ENCODE measurements at places on chromosomes 3 and 15.

DNA sequence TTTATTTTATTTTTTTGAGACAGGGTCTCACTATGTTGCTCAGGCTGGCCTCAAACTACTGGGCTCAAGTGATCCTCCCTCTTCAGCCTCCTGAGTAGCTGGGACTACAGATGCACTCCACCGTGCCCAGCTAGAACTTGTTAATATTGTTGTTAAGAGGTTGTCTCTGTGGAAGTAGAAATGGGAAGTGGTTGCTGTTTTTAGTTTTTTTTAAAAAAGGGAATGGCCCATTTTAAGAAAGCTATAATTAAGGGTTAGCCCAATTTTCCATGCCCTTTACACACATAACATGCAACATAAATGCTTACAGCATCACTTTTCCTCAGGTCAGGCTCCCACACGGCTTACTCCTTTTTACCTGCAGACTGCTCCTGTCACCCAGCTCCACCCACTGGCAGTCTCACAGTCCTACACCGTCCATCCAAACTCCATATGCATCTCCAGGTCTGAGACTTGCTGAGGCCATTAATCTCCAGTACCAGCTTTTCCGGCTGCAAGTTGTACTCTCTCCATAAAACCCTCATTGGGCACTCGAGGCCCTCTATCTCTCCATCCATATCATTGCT lies 19.8 kb downstream of the MORC1 start:
- no peak for DNase-seq

GRCh38 chr3:127865941-127866340 lies 43.6 kb upstream of the MGLL start:
- DNase-seq: no peak

DNA sequence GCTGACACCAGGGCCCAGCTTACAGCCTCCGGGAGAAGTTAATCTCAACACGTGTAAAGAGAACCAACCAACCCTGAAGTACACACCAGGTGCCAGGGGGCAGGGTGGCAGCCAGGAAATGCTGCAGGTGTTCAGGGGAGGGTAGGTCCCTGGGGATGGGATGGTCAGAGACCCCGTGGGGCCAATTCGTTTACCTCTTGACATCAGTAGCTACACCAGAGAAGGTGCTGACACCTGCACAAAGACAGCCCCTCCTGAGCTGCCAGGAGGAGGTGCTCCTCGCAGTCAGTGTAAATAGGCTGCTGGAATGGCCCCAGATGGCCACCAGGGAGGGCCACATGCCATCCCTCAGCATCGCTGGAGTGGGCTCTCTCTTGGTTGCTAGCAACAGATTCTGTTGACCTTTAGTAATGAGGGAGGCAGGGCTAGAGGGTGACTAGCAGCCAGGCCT lies 52.8 kb downstream of the CORO2B start:
- DNase-seq: no peak

DNA sequence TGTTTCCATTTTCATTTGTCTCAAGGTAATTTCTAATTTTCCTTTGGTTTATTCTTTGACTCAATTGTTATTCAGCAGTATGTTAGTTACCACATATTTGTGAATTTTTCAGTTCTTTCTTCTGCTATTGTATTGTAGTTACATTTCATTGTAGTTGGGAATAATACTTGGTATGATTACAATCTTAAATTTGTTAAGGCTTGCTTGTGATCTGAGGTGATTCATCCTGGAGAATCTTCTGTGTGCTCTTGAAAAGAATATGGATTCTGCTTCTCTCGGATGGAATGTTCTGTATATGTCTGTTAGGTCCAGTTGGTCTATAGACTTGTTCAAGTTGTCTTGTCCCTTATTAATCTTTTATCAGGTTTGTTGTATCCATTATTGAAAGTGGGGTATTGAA lies 63.4 kb upstream of the VEPH1 start:
- no peak for DNase-seq

DNA sequence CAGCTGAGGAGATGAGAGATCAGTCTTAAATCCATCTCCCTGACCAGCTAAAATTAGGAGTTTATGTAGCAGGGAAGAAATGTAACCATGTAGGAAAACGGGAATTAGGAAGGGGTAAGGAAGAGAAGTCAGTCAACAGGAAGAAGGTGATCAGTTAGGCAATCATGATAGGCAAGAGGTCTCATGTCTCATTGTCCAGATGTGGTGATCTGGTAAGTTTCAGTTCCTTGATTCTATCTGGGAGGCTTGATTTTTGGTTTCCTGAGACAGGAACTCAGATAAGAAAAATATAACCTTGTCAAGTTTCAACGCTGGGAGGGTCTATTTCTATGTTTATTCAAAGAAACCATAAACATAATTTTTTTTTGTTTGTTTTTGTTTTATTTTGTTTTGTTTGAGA lies 40.3 kb upstream of the TBC1D5 start:
- no peak for DNase-seq

DNA sequence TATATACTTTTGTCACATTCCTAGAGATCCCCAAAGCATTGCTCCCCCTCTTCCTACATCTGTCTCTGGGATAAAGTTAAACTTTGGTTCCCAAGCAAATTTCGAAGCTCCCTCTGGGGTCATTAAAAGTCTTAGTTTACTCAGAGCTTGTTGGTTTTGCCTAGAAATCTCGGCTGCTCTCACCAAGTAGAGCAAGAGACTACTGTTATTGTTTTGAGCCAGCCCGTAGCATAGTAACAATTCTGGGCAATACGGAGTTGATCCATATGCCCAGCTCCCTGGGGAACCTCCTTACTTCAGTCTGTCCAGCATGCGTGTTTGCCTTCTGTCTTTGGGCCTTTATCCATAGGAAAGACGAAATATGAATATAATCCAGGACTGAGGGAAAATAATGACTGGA lies 10.0 kb upstream of the P3H2 start:
- no peak for DNase-seq

DNA sequence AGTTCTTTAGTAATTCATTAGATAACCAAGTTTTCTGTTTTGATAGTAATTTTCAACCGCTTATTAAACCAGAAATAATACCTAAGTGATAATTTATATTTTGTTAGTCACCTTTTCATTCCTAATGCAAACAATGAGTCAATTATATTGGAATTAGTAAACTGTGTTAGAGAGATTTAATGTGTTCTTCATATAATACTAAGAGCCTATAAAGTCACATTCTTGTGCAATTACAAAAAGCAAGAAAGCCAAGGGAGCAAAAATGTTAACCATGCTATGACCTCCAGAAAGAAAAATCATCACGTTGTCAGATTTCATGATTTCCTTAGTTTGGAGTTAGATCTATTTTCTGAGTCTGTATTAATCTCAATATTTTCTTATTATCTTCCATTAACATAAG lies 108.8 kb upstream of the SAMMSON start:
- DNase-seq: no peak

DNA sequence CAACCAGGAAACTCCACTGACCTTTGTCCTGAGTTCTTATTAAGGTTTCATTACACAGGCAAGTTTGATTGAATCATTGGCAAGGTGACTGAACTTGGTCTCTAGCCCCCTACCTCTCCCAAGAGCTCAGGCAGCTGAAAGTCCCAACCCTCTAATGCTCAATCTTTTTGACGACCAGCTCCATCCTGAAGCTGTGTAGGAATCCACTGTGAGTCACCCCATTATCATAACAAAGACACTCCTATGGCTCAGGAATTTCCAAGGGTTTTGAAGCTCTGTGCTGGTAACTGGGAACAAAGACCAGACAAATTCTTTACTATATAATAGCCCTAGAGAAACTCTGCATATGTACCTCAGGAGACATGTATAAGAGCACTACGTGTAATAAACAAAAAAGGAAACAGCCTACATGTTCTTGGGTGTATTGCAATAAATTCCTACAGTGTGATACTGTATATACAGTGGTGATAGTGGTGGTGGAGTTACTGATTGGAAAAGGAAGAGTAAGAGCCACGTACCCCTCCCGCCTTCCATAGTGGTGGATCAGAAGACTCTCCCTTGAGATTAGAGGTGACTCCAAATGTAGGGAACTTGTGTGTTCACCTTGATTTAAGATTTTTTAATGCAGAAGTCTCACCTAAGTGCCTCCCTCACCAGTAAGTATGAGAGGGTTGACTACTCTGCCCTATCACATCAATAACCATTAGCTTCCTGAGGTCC lies 116.6 kb downstream of the ST8SIA2 start:
- DNase-seq: no peak

- no peak for DNase-seq
These were observed 172.6 kb downstream of the FMN1 start for GRCh38 chr15:33021806-33022389.

DNA sequence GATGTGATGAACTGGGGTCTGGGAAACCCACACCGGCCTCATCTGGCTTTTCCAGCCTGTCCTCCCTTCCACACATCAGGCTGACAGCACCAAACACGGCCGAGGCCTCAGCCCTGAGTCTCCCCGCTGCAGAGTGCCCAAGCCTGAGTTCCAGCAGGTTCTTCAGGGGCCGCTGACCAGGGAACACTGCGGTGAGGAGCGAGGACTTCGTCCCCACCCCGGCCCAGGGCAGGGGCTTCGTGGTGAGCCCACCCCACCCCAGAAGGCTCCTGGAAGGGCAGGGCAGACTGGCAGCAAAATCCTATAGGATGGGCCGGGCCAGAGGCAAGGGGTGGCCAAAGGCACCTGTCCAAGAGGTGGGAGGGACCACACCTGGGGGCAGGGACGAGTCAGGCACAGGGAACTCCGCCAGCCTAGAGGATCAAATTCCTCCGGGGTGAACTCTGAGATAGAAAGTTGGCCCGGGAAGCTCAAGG lies at the start of gene SLC51A:
TSS of gene SLC51A (plus strand) at position 446 of the 476 bp plus-strand sequence. CDS start 179 bp downstream, outside the sequence.
- no peak for DNase-seq

DNA sequence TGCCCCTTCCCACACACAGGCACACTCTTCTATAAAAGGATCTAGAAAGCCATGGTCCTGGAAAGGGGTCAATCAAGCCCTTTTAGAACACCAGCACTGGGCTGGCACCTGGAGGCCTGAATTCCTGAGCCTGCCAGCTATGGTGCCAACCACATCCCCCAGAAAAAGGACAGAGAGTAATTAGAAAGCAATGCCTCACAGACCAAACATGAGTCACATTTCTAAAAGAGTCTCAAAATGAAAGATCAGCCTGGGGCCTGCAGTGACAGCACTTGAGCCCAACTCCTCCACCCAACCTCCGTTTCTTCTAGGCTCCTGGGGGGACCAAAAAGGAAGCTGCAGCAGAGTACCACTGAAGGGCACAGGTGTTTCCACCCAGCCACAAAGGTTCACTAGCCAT lies 14.1 kb downstream of the MYLK start:
- DNase-seq: no peak

DNA sequence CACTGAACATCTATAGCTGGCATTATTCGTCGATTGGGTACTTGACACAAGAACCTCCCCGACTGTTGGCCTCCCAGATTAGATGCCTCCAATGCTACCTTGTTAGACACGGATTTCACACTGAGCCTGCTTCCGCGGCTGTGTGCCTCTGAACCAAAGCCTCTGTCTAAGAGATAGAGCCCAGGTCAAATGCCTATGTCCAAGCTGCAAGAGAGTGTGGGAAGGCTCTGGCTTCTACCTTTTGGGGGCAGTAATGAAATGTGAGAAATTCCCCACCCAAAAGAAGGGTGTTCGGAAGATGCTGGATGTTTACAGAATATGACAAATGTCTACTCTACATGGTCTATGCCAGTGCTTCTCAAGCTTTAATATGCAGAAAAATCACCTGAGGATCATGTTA lies 2.0 kb upstream of the RPUSD2 start:
- DNase-seq: no peak

GRCh38 chr3:151367448-151367847 lies 17.1 kb downstream of the P2RY12 start:
- DNase-seq: no peak

- DNase-seq: no peak
These were observed 44.5 kb downstream of the OXNAD1 start for GRCh38 chr3:16309558-16309957.

DNA sequence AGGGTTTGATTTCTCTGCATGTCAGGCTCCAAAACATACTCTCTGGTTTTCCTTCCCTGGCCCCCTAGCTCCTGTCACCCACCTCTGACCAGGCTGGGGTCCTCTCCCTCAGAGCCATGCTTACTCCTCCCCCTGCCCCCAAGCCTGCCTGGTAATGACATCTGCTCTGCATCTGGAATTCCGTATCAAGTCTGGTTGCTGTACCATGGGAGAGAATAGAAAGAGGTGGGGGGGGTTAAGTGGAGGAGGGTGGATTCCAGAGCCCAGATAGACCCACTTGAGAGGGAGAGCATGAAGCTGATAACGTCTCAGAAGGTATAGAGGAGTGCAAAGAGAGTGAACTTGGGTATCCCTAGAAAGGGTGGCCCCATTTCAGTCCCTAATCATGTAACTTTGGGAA lies 4.2 kb downstream of the IGDCC4 start:
- DNase-seq: no peak

GRCh38 chr3:46706771-46707582 lies 5.8 kb downstream of the TMIE start:
- no peak for DNase-seq

- DNase-seq: no peak
These were observed 52.9 kb downstream of the HERC2 start for GRCh38 chr15:28269097-28269496.

GRCh38 chr3:79847928-79848327 lies 80.1 kb upstream of the ROBO1 start:
- no peak for DNase-seq

- DNase-seq: no peak
These were observed 154.5 kb upstream of the STT3B start for GRCh38 chr3:31378231-31378630.

- DNase-seq: no peak
These were observed 3.2 kb downstream of the SERP1 start for GRCh38 chr3:150543128-150543527.

- no peak for DNase-seq
These were observed 17.7 kb upstream of the AADAC start for GRCh38 chr3:151796105-151796680.
